CD4-positive, alpha-beta T cell treated with Interleukin-12 subunit alpha and Interleukin-12 subunit beta, for 1 hour (primary cell): ENCODE measurements at places on chromosomes 11 and 22.

DNA sequence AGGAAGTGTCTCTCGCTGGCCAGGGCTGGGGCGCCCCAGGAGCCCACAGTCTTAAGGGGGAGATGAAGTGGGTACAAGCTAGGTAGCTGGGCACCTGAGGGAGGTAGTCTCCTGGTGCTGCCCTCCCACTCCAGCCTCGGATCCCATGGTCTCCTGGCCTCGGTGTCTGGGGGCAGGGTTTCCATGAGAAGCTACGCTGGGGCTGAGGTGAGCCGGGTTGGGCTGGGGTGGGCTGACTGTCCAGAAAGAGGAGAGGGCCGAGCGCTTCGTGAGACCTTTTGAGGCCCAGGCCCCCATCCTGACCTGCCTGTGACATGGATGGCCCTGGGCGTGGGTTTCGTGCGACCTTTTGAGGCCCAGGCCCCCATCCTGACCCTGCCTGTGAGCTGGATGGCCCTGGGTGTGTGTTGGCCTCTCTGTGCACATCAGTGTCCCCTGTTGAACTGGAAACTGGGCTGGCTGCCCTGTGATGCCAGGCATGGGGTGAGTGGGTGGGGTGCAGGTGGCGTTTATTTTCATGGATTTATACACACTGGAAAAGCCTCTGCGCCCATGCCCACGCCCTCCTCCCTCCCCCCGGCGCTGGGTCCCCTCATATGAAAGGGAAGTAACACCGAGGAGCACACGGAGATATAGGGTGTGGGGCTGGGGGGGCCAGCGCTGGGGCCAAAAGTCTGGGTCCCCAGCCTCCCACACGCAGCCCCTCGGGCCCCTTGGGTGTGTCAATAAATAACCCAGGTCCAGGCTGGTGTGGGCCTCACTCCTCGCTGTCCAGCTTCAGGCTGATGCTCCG lies 8.6 kb downstream of the AIP start:
- no peak for DNase-seq

- no peak for DNase-seq
These were observed 77.8 kb downstream of the DGCR2 start for GRCh38 chr22:19044381-19044780.

DNA sequence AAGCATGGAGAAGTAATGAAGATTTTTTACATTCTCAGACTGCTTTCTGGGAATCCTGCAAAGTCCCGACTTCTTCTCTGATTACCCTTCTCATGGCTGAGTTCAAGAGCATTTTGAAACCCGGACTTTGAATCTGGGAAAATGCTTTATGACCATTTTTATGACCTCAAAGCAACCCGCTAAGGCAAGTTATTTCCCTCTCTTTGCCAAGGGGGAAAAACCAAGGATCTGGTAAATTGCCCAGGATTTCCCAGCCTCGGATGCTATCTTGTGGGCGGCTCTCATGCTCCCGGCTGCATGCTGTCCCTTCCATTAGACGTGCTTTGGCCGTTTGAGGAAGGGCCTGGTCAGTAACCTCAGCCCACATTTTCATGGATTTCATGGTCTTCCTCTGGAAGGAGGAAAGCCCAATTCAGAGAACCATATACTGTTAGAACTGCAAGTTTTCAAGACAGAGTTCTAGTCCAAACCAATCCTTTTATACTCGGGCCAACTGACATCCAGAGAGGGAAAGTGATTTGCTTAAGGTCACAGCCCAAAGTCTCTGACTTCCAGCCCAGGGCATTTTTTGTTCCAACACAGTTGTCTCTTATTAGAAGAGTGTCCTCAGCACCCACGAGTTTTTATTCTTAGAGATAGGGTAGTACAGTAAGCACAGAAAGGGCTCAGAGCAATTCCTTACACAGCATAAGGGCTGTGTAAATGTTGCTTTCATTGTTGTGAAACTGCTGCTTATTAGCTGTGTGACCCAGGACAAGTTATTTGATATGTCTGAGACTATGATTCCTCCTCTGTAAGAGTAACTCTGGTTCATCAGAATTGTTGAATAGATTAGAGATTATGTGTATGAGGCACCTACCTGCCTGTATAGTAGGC lies 77.4 kb downstream of the NAV2 start:
- DNase-seq, result no peak

DNA sequence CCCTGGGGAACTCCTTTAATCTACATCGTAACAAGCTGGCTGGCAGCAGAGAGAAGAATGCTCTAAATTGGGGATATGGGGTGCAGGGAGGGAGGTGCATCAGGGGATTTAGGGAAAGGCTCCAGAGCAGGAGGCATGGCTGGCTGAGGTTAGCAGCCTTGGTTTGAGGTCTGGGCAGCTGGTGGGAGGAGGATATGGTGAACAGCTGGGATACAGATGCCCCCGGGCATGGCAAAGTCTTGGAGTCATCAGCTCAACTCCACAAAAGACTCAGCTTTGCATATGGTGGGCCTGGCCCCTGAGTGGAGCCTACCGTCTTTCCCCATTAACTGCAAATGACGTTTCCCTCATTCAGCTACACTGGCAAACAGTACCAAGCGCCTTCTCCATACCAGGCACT lies 5.4 kb downstream of the FAM83F start:
- DNase-seq, result no peak

DNA sequence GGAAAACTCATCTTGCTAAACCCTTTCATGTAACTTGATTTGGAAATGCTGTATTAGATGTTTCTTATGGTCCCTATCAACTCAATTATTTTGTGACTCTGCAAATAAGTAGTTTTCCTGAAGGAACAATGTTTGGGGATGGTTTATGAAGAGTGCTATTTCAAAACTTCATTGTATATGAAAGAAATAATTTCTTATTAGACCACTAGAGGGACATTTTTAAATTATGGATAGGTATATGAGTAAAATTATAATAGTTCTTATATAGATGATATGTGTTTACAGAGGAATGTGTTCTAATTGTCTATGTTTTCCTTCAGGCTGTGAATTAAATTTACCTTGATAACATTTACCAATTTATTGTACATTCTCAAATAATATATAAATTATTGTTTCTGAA lies 509.4 kb upstream of the RAG2 start:
- no peak for DNase-seq
